ENCODE measurements at places on chromosomes 1 and 21.

DNA sequence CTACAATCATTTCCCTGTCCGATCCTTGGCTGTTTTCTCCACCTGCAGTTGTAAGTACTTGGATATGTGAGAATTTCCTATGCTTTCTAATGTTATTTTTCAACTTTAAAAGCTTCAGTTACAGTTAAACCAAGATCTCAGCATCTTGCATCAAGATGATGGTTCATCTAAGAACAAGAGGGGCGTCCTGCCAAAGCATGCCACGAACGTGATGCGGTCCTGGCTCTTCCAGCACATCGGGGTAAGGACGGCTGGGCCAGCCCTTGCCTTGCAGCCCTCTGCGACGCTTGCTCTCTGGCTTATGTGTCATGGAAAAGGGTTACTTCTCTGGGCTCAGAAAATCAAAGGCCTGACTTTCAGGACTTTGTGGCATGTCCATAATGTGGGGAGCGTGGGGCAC is 46.8 kb downstream of the PKNOX1 start:
- no peak for DNase-seq

DNA sequence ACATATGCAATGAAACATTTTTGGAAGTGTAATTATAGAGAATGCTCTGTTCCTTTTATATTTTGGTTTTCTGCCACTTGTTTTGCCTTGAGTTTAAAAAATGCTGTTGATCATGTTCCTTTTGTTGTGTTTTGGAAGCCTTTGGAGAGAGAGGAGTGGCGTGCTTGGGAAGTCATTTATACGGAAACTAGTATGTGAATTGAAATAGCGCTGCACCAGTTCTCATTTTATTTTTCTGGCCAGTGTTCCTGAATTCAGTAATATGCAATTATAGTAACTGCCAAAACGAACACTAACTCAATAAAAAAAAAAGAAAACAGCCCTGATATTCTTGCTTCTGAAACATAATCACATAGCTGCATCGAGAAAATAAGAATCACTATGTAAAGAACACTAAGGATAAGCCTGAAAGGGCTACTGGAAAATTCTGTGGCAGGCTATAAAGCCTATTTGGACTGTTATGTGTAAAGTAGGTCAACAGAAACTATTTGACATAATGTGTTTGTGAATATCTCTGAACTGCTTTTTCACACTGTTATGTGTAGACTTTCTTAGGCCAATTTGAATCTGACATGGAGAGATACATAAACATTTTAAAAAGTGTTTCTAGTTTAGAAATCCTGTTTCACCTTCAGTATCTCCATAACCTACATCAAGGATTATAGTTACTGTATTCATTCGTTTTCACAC is 742.0 kb downstream of the KCNT2 start:
- DNase-seq, result no peak

GRCh38 chr1:114167226-114167625 is 13.6 kb upstream of the SYT6 start:
- no peak for DNase-seq

DNA sequence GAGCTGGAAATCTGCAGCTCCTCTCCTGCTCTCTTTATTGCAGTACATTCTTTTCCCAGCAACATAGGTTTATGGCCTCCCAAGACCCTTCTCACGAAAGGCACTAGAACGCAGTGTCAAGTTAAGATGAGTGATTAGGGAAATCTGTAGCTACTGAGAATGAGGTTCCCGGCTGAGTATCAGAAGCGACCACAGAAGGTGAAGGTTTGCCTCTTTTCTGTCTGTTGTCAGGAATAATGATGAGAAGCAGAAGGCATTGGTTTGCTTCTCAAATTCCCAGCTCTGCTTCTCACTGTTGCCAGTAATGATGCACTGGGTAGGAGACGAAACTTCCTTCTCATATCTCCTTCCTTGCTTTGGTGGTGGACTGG is 128.4 kb downstream of the NTMT2 start:
- DNase-seq, result no peak

GRCh38 chr1:207820568-207821463 is 69.0 kb downstream of the CD46 start:
- DNase-seq, result no peak

DNA sequence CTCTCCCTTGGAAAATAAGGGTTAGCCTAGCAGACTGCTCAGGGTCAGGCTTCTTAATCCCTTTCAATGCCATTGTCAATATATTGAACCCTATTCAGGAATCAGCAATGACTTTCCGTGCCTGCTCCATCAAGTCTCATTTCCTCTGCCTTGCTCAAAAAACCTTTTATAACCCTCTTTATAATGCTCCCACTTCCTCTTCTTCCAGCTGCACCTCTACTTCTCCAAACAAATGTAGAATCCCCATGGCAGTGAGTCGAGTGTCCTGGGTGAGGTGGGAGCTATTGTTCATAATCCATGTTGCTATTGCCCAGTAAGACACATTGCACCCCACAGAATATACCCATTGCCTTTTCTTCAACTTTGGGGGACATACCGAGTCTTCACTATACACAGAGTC is 58.6 kb downstream of the OLIG1 start:
- no peak for DNase-seq

DNA sequence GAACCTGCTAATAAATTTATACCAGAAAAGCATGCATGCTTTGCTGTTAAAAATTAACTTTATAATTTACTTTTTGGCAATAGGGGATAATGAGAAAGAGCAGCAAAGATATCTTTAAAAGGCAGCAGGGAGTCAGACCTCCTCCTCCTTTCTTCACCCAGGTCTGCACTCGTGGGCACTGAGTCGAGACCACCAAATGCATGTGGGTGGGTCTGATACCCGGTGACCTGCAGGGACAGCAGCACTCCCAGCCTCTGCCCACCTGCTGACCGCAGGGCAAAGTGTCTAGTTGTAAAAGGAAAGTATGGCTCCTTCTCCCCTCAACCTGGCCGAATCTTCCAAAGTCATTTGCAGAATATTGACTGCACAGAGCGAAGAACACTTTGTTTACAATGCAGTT is 43.7 kb upstream of the KIF26B start:
- DNase-seq, result no peak

GRCh38 chr1:67811781-67812180 is 21.5 kb downstream of the GNG12 start:
- DNase-seq, result no peak

GRCh38 chr1:189021577-189021976 is 1456.1 kb downstream of the BRINP3 start:
- DNase-seq, result no peak

DNA sequence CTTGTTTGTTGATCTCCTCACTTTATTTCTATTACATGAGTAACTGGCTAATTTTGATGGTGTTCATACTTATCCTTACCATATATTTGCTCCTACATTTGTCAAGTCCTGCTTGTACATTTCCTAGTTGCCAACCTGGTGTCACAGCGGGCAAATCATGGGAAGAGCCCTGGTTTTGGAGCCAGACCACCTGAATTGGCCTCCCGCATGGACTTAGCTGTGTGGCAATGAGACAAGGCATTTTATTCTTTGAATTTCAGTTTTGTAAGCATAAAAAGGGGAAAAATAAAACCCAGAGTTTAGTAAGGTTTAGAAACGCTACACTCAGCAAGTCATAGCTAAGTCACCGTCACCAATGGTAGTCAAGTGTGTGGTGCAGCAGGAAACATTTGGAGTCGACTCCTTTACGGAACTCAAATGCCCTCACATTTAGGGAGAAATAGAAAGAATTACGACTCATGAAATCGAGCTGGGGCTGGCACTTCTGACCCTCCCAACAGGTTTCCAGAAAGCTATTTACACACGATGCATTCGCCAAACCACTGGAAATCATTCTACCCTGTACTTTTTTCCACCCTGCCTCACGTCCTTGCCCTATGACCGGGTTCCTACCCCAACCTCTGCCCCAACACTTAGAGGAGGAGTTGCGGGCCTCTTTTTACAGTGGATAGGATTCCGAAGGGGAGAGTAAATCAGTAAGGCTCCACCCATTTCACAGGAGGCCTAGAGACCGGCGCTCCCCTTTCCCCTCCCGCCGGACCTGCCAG is 492 bp upstream of the PGM1 start:
- peak; percentile 44 for DNase-seq

GRCh38 chr1:27403065-27403726 is 10.8 kb downstream of the GPR3 start:
- DNase-seq, result peak; percentile 73

DNA sequence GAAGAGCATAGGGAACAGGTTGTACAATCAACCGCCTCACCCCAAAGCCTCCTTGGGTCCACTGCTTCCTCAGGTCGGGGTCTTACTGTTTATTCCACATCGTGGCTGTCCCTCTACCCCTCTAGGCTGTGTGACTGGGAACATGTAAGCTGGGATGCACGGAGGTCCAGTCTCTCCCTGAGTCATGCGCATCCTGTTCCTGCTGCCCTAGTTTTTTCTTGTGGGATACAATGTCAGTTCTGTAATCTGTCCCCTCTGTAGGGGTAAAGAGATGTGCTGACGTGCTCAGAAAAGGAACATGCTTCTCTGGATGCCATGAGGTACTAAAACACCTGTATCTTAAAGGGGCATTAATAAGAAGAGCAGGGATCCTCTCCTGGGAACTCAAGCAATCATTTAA is 66.2 kb downstream of the SLC45A1 start:
- no peak for DNase-seq

DNA sequence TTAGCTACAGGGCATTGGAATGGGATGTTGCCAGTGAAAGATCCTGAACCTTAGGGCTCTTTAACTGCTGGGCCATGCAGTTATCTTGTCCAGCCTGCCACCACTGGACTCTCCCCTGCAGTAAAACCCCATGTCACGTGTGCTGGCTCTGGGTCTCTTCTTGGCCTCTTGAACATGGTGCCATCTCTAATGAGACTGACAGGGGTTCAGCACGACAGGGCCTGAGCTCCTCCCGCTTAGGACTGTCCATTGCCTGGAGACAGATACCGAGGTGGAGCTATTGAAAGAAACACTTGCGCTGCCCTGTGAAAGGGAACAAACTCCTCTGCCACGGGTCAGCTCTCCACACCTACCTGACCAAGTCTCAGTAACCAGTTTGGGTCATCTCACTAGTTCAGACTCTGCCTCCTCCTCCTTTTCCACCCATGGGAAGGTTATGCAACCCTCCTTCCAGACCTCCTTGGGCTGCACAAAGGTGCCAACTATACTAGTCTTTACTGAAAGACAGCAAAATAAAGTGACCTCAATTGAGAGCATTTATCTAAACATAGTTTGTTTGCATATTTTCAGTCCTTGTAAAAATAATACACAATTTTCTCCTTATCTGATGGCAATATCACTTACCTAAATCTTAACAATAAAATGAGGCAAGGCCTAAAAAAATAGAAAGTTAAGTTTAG is 66.0 kb downstream of the GNG12 start:
- no peak for DNase-seq

- DNase-seq, result no peak
Observed at GRCh38 chr1:63797056-63797726, 23.4 kb downstream of the ROR1 start.

GRCh38 chr1:89457046-89457445 is 67.6 kb upstream of the LRRC8B start:
- no peak for DNase-seq

DNA sequence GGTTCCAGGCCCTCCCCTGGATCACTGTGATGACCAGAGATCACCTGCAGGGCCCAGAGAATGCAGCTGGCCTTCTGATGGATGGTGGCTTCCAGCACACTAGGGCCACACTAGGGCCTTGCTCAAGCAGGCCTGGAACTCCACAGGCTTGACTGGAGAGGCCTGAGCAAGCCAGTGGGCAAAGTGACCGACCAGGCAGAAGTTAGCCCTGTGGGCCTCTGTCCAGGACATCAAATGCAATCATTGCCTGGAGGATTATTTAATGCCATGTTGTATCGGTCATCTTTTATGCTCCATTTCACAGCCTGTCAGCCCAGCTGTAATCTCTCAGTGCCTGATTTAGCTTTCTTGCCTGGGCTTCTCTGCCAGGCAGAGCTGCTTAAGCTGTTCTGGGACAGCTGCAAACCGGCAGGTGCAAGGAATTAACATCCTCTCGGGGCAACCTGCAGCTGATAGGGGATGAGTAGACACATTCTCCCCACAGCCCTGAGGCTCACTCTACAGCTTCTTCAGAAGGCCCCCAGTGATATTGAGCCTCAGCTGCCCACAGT is 17.7 kb downstream of the NENF start:
- DNase-seq, result no peak

GRCh38 chr1:59779949-59780348 is 34.8 kb upstream of the HOOK1 start:
- DNase-seq, result no peak

GRCh38 chr1:53384796-53385195 is 56.9 kb upstream of the LRP8 start:
- no peak for DNase-seq

DNA sequence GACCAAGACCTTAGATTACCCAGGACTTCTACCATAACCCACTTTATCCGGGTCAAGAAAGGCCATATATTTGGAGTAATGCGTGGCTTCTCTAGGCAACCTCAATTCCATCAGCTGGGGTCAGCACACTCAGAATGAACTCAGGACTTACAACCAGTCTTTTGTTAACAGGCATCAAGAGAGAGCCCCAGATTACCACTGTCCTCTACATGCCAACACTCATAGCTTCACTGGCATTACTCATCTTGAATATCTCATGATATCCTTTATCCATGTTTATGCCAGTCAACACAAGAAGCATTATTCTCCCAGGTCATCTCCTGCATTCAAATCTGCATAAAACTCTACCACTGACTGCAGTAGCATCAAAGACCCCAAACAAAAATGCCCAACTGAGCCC is 6.6 kb upstream of the FCGR2A start:
- no peak for DNase-seq

DNA sequence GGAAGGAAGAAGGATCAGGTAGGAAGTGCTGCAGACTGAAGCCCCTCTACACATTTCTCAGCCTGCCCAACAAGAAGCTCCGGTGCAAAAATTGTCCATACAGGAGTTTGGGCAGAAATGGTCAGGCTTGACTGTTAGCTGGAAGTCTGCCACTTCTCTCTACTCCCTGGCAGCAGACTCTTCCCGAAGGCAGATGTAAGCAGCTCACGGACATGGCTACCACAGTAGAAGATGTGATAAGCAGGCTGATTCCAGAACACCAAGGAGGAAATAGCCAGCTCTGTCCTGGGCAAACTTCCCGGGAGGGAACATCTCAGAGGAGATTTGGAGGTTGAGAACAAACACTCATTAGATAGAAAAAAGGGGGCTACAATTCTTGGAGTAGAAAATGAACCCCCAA is 52.6 kb downstream of the TRABD2B start:
- no peak for DNase-seq

DNA sequence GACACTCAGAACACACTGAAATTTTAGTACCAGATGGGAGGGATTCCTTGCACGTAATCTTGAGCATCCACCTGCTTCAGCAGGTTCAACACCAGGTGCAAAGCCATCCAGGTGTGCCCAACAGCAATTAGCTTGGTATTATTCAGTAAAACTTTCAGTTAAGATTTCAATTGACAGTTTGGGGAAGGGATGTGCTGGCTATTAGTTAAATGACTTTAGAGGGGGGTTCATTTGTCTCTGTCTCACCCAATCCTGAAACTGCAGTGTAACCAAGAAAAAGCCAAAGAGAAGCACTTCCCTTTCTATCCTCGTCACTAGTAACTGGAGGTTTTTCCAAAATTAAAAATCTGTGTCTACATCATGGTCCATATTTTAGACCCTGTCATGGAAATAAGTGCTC is 90.9 kb downstream of the PIK3R3 start:
- no peak for DNase-seq

GRCh38 chr1:5296095-5296494 is 641.7 kb downstream of the AJAP1 start:
- no peak for DNase-seq

GRCh38 chr1:8684590-8684989 is 132.8 kb downstream of the RERE start:
- no peak for DNase-seq

- DNase-seq, result no peak
Observed at GRCh38 chr1:2789164-2789985, 12.1 kb downstream of the TTC34 start.

GRCh38 chr21:28473530-28474220 is 519.0 kb downstream of the LTN1 start:
- DNase-seq, result no peak
